ENCODE measurements at places on chromosomes 3 and 15.

- DNase-seq = no peak
These were observed 219.0 kb upstream of the LINGO1 start for GRCh38 chr15:77851691-77852090.

DNA sequence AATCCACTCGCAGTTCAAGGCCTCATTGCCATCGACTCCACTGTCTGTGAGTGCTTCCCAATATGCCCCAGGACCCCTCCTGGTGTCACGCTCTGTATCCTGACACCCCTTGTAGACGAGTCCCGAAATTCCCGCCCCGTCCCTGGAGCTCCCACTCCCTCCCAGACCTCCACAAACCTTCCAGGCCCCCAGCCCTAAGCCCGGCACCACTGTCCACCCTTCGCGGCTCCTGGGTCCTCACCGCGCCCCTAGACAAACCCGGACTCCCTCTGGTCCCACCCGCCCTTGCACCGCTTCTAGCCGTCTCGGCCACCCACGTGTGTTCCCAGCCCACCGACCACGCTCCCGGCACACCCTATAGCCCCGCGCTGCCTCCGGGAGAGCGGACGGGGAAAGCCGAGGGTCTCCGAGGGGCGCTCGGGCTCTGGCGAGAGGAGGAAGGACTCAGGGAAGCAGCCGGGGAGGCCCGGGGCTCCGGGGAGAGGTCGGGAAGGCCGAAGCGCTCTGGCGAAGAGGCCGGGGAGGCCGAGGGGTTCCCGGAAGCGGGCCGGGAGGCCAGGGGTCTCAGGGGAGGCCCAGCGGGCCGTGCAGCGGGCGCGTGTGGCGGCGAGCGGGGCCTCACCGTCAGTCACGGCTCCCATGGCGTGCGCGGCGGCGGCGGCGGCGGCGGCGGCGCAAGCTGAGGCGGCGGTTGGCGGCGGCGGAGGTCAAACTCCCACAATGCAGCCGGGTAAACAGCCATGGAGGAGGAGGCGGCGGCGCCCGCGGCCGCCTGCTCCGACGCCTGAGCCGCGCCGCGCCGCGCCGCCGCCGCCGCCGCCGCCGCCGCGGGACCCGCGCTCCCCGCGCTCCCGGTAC is at the start of the genes ATXN7 and THOC7:
Gene ATXN7, plus strand, starts transcription at position 718 of the 858 bp plus-strand sequence. CDS start 48,732 bp downstream, outside the sequence.
Gene THOC7, minus strand, starts transcription at position 656 of the 858 bp plus-strand sequence. Its CDS starts 15 bp downstream, at position 641.
- DNase-seq = peak; percentile 50

- no peak for DNase-seq
These were observed 220.2 kb downstream of the VPS13C start for GRCh38 chr15:61840090-61840489.

GRCh38 chr15:89754361-89755154 is 3.5 kb upstream of the MESP1 start:
- DNase-seq = no peak

GRCh38 chr15:34258151-34258550 is 33.3 kb downstream of the EMC4 start:
- no peak for DNase-seq

DNA sequence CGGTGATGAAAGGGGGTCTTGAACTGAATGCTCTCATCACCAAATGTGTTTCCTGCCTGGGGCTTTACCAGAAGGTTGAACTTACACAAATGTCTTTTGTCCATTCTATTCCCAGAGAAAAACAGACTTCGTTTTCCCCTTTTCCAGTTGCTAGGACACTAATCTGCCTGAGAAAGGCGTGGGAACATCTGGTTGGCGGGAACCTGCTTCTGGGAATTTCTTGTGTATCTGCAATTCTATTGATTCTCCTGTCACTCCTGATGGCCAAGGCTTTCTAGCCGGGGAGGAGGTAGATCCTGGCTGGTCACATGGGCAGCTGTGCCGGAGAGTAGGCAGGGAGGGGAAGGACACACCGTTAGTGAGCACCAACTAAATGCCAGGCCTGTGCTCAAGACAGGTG is 31.1 kb upstream of the CCDC174 start:
- DNase-seq = no peak

DNA sequence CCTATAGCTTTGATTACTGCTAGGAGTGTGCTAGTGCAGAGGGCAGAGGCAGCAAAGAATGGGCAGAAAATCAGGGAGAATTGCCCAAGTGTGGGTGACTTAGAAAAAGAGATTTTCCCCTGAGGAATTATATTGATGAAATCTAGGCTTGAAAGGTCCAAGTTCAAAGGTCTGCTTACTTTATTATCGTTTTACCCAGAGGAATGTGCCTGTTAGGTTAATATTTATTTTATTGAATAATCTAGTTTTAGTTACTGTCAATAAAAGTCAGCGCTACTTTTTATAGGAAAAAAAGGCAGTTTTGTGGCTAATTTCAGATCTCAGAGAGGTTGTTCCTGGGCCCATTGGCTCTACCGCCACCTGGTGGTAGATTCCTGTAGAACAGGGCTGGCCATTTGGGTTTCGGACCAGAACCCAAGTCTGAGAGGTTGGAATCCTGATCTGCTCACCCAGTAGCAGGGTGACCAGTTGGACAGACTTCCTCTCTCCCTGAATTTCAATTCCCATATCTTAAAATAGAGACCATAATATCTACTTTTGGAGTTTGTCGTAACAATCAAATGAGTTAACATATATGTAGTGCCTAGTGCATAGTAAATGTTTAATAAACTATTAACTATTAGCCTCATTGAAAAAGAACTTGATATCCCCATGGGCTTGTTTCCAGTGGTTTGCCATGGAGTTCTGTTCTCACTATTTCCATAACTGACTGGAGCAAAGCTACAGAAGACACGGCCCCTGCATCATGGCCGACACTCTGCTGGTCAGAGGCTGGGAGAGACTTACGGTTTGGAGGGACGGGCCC is 62.7 kb upstream of the ZNF148 start:
- DNase-seq = peak; percentile 54

DNA sequence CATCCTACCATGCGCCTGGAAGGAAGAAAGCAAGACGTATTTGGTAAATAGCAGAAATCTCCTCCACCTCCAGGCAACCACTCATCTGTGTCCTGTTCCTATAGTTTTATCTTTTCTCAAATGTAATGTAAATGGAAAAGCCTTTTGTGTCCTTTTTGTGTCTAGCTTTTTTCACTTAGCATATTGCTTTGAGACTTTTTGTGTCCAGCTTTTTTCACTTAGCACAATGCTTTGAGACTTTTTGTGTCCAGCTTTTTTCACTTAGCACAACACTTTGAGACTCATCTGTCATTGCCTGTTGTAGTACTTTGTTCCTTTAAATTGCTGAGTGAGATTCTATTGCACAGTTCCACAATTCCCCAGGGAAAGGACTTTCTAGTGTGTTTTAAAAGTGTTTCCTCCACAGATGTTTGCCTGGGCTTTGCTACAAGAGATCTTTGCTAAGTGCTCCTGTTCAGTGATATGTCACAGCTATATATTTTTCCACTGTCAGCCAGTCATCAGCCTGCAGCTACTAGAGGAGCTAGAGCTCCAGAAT is 27.9 kb upstream of the MUC13 start:
- no peak for DNase-seq

DNA sequence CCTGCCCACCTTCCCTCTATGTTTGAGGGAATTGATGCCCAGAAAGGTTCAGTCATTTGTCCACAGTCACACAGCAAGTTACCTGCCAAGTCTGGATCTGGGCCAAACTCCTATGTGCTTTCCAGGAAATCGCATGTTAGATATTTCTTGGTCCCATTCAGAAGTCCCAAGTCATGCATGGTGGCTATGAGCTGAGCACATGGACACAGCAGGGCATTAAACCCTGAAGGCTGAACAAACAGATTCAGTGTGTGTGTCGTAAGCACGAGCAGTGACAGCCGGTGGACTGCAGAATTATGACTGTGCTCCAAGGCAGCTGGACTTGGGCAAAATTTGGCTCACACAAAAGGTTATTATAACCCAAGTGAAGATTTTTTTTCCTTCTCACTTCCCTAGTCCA is 11.4 kb upstream of the SLC6A6 start:
- DNase-seq = no peak

DNA sequence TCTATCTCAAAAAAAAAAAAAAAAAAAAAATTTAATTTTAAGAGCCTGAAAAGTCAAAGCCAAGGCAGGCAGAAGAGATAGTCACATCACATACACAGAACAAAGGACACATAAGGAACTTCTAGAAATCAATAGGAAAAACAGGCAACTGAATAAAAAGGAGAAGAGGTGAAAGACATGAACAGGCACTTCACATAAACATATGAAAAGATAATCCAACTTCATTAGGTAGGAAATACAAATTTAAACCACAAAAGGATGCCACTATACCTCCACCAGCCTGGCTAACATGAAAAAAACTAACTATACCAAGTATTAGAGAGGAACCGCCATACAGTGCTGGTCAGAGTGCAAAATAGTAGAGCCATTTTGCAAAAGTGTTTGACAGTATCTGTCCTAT is 14.1 kb downstream of the CCDC12 start:
- DNase-seq = no peak

GRCh38 chr15:90221246-90221900 is 12.4 kb downstream of the CIB1 start:
- DNase-seq = peak; percentile 70

- DNase-seq = peak; percentile 53
These were observed 1.1 kb downstream of the PLXND1 start for GRCh38 chr3:129605203-129605921.

- no peak for DNase-seq
These were observed 33.2 kb downstream of the SMAD6 start for GRCh38 chr15:66734961-66735908.

DNA sequence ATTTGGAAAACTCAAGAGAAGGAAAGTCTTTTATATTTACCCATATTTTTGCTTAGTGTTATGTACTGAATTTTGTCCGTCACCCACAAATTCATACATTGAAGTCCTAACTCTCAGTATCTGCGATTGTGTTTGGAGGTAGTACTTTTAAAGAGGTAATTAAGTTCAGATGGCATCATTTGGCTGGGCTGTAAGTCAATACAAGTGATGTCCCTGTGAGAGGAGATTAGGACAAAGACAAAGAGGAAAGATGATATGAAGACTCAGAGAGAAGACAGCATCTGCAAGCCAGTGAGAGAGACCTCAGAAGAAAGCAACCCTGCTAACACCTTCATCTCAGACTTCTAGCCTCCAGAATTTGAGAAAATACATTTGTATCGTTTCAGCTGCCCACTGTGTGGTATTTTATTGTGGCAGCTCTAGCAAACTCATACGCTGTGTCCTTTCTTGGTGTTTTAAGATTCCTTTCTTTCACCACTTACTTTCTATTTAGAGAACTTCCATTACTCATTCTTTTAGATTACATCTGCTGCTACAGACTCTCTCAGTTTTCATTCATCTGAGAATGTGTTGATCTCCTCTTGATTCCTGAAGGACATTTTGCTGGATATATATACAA is 17.0 kb downstream of the LRCH3 start:
- DNase-seq = no peak

DNA sequence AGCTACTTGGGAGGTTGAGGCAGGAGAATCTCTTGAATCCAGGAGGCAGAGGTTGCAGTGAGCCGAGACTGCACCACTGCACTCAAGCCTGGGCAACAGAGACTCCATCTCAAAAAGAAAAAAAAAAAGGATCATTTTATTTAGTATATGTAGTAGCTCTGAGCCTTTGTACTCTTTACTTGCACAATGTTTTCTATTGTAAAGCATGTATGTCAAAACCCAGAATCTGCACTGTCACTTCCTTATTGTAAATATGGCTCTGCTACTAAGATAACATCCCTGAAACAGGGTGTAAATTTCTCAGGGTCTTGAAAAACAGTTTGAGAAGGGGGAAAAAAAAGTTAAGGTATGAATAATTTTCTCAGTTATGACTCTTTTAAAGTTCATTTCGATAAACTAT is 35.1 kb downstream of the SLMAP start:
- DNase-seq = peak; percentile 26

DNA sequence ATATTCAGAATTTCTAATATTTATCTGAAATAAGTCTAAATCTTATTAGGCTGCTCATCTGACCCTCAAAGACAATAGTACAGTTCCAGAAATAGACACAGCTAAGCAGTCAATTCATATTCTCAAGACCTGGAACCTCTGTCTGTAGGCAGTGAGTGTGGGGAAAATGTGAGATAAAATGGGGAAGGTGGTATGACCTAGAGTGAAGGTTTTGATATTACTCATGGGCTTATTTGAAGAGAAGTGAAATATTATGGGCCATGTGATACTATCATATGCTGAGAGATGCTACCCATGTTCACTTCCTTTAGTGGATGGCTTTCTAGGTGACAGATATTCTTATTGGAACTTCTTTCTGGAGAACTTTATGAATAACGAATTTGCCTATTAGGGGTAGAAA is 33.5 kb downstream of the TGFBR2 start:
- no peak for DNase-seq

- DNase-seq = no peak
These were observed 99.0 kb downstream of the TIGIT start for GRCh38 chr3:114392831-114393230.

GRCh38 chr3:26132942-26133341 is 343.1 kb downstream of the OXSM start:
- no peak for DNase-seq

DNA sequence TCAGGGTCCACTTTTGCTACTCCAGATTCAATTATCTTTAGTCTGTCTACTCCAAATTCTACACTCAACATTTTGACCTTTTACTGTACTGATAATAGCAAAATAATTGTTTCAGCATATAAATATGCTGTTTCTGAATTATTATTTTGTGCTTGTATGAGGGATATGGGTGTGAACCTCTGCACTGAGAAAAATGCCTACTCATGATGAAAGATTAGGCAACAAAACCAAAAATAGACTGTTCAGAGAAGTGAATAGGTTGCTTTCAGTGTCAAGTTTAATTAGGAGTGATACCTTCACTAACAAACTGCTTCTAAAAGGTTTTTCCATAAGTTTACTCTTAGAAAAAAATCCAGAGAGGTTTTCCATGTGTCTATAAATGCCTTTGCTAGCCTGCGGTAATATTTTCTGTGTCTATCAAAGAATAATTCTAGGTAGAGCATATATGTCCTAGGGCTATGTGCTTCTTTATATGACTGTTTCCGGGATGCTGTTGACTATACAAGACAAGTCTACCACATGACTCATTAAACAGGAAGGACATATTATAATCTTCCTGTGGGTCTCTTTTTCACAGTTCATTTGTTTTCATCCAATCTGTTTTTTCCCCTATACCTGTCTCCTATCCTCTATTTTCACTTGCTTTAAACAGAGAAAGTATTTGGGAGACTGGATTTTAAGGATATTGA is 218.5 kb upstream of the TTC14 start:
- DNase-seq = no peak

- no peak for DNase-seq
These were observed 10.7 kb upstream of the CAMK1 start for GRCh38 chr3:9780458-9780812.

DNA sequence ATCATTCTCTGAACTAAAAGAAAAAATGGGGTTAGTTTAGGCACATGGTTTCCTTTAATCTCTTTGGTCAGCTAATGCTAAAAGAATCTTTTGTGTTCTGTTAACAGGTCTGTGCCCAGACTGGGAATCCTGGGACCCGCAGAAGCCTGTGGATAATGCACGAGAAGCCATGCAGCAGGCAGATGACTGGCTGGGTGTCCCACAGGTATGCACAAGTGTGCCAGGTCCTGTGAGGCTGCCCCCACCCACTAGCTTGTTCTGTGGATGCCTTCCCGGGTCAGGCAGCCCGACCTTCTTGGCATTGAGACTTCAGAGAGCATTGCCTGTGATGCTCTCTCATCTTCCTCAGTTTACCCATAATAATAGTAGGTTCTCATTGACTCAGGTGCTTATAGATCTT is 70.4 kb downstream of the FLNB start:
- DNase-seq = no peak
